Spleen (tissue), 13 donors: ENCODE measurements at places on chromosomes 1 and 21. TPM values are rescaled to one million over a fixed set of nuclear protein-coding genes. Genes with fewer than 3 reads are reported as not detected.

Gene C1orf226
- 2.4 TPM for total RNA-seq

Gene RASAL2
- 9.1 TPM for total RNA-seq

DNA sequence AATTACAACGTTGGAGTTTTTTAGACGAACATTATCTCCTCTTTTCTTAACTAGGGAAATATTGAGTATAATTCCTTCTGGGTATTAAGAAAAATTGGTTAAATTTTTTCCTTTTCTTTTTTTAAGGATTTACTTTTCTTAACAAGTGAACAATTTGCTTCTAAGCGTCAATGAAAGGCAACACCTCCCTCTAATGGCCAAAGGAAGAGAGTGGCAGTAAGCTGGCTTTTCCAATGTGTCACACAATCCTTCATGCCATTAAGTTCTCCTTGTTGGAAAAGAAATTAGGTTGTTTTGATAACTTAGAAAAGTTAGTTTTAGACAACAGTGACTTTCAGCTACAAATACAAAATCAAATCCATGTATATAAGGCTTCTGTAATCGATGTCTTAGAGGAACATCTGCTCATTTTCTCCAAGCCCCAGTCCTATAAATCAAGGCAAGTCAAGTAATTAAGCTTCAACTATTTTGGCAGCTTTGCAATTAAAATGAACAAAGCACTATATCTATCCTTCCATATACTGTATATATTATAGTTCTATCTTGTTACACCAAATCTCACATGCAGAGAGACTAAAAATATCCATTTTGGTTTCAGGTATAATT is 62.8 kb downstream of the EDEM3 start:
- DNase-seq, result no peak

- DNase-seq, result no peak
These were observed 90.6 kb upstream of the CACNA1E start for GRCh38 chr1:181392613-181393220.
